ENCODE measurements at places on chromosomes 12 and 14.

- no peak for DNase-seq
Observed at GRCh38 chr12:99997806-99998205, 13.1 kb upstream of the ANKS1B start.

GRCh38 chr12:27192118-27192802, 51.8 kb upstream of the STK38L start:
- DNase-seq: no peak

DNA sequence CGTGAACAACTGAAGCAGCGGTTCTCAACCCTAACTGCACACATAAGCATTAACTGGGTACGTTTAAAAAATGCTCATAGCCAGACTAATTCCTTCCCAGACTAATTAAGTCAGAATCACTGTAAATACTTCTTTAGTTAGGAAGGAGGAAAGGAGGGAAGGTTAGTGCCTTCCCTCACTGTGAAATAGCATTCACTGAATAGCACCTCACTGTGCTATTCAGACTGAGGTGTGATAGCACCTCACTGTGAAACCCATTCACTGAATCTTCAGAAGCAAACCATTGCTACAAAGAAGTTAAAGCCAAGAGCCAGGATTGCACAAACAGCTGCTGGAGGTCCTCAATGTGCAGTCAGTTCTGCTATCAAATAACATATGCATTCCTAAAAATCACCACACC, 58.8 kb downstream of the RTN1 start:
- DNase-seq: no peak

DNA sequence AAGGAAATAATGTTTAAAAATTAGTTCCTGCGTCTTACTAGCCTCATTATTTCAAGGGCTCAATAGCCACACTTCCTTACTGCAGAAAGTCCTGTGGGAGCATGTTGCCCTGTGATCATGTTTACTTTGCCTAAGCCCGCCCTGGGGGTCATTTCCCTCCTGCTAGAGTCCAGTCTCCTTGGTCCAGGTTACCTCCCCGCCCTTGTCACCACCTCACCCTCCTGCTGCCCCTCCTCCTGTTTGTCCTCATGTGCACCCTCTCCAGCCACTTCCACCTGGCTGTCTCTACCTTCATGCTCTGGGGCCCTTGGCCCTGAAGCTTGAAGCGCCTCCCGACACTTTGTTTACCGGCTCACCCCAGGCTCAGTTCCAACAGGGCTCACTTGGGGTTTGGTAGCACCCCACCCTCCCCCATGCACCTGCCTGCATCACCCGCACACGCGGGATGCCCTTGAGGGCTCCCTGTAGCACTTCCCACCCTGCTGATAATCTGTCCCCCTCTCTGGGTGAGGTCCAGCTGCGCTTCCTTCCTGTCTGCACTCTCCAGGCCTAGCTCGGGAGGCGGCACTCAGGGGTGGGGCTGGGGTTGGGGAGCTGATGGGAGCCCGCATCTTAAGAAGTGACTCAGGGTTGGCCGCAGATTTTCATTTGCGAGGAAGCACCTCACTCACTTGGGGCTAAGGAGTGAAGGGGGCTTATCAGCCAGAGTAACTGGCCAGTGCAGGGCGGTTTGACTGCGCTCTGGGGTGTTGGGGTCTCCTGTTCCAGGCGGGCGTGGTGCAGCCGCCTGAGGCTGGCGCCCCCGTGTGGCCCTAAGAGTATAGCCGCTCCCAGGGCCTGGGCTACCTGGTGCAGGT, 40.1 kb downstream of the SMIM41 start:
- DNase-seq: peak; percentile 81

- no peak for DNase-seq
Observed at GRCh38 chr14:65213316-65213715, 111.0 kb upstream of the MAX start.

DNA sequence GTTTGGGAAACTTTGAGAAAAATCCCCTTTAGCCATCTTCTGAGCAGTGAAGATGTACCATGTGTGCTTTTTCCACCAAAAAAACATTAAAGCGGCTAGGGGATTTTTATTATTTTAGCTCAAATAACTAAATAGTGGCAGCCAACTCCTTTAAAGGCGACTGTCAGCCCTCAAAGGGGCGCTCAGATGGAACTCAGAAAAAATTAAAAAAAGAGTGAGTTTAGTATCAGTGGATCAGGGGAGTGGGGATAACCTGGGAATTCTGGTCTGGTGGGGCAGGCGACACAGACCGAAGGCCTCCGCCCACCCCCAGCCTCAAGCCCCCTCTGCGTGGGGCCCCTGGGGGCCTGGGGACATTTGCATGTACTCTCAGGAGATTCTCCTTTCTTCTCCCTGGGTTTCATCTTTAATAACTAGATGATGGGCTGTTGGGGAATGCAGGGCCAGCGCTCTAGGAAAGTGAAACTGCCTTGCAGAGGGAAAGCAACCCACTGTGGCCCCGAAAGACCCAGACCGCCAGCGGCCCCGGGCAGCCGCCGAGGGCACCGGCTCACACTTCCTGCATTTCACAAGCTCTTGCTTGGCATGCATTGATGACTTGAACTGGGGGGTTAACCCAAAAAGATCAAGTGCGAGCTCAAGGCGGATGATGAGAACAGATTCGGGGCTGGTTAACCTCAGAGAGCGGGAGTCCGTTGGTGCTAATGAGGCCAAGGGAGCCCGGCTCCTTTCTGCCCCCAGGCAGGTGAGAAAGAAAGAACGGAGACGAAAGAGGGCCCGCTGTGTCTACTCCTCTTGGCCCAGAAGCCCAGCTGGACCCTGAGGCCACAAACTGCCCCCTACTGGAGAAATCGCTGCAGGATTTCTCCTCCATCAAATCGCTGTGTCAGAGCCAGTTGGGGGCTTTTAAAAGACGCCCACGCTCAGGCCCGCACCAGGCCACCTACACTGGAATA, 7.3 kb upstream of the BATF start:
- DNase-seq: peak; percentile 20

- DNase-seq: no peak
Observed at GRCh38 chr12:98701166-98701565, 56.1 kb downstream of the APAF1 start.

- peak; percentile 92 for DNase-seq
Observed at GRCh38 chr12:76266797-76267196, 81.4 kb downstream of the BBS10 start.

GRCh38 chr14:68286667-68287066, 467.1 kb downstream of the RAD51B start:
- DNase-seq: peak; percentile 92

GRCh38 chr14:75492832-75493591, 29.3 kb upstream of the BATF start:
- DNase-seq: no peak

- no peak for DNase-seq
Observed at GRCh38 chr14:22218728-22219127, 370.3 kb downstream of the DAD1 start.

GRCh38 chr12:12327802-12328201, 22.2 kb downstream of the MANSC1 start:
- peak; percentile 73 for DNase-seq

GRCh38 chr14:54730156-54730961, 163.4 kb downstream of the SAMD4A start:
- DNase-seq: peak; percentile 9

GRCh38 chr12:49847161-49847560, 4.3 kb upstream of the BCDIN3D start:
- DNase-seq: no peak

DNA sequence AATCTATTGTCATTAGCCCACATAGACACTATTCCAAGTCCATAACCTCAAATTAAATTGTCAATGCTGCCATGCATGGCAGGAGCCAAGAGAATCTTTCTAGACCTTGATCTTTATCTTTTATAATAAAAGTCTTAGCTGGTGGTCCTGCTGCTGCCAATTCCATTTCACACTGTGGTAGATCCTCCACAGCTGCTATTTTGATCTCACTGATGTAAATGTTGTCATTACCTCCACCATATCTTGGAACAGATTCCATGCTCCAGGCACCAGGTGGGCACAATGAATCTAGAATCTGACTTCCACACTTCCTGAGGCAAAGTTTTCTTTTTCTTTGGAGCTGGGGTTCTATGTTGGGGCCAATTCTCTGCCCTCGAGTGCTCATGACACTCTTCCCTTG, 161.2 kb downstream of the TMTC3 start:
- no peak for DNase-seq

- no peak for DNase-seq
Observed at GRCh38 chr12:39240587-39240986, 202.3 kb downstream of the KIF21A start.

DNA sequence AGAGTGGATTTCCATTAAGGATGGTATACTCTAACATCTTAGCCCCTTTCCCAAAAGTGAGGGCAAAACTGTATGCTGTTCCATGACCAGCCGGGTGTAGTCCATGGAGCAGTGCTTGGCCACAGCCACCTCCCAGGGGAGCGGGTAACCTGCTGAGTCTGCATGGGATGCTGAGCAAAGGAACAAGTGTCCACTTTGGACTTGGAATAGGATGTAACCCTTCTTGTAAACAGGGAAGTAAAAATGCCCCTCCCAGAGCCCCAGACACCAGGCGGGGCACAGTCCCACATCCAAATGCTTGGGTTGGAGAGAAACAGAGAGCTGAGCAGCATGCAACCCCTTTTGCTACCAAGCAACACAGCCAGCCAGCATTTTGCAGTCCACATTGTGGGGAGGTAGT, 65.6 kb downstream of the ACTN1 start:
- DNase-seq: no peak

GRCh38 chr12:77402716-77403115, 337.3 kb upstream of the E2F7 start:
- peak; percentile 12 for DNase-seq

DNA sequence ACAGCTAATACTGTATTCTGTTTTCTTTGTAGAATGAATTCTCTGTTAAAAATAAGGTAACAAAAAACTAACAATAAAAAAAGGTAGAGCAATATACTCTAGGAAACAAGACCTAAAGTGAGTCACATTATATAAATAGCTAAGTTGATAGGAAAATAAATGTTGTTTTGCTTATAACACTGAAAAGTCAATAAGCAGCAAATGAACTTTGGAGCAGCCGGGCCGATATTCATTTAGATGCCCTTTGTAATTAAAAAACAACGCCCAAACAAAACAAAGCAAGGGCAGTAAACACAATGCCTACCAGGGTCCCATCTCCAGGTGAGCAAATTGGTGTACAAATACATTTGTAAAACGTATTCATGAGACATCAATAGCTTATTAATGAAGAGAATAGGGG, 227.6 kb upstream of the FOXN3 start:
- no peak for DNase-seq

DNA sequence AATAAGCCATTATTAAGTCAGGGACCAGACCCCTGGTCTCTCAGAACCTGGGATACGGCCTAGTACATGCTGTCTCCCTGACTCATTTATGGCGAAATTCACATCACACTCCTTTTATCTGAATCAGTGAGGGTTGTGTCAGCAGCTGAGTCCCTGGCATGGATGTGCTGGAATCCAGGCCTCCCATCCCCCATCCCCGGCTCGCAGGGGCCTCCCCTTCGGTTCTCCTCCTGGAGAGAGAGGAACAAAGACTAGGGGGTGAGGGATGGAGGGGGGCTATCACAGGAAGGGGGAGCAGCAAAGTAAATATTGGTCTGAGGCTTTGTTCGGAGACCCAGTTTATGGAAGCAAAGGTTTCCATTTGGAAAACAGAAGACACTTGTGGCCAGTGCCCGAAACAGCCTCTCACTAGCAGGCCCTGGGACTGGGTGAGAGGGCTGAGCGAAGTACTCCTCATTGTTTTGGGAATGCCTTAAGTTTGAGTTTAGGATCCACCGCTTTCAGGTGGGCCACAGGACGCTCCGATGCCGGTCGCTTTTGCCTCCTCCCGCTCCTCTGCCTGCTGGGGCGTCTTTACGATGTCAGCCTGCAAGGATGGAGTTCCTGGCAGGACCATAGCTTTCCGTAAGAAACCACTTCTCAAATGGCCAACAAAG, 145.0 kb downstream of the PRKCH start:
- peak; percentile 69 for DNase-seq

- DNase-seq: no peak
Observed at GRCh38 chr14:71399057-71399487, 491.8 kb downstream of the PCNX1 start.

GRCh38 chr12:78530100-78530765, 334.3 kb upstream of the SYT1 start:
- peak; percentile 18 for DNase-seq

GRCh38 chr14:74582910-74583581, 29.0 kb downstream of the LTBP2 start:
- no peak for DNase-seq

GRCh38 chr12:56810918-56811317, 47.8 kb downstream of the HSD17B6 start:
- DNase-seq: no peak

GRCh38 chr14:78131201-78131600, 39.0 kb upstream of the NRXN3 start:
- no peak for DNase-seq

DNA sequence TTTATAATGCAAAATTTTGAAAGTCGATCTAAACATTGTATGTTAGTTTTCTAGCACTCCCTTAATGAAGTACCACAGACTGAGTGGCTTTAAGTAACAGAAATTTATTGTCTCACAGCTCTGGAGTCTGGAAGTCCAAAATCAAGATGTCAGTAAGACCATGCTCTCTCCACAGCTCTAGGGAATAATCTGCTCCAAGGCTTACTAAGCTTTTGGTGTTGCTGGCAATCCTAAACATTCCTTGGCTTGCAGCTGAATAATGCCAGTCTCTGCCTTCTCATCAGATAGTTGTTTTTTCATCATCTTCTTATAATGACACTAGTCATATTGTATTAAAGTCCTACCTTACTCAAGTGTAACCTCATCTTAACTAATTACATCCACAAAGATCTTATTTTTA, 102.2 kb downstream of the RASSF9 start:
- no peak for DNase-seq

GRCh38 chr12:59168647-59169046, 248.3 kb upstream of the LRIG3 start:
- no peak for DNase-seq

GRCh38 chr12:92108651-92109050, 37.0 kb downstream of the BTG1 start:
- no peak for DNase-seq

DNA sequence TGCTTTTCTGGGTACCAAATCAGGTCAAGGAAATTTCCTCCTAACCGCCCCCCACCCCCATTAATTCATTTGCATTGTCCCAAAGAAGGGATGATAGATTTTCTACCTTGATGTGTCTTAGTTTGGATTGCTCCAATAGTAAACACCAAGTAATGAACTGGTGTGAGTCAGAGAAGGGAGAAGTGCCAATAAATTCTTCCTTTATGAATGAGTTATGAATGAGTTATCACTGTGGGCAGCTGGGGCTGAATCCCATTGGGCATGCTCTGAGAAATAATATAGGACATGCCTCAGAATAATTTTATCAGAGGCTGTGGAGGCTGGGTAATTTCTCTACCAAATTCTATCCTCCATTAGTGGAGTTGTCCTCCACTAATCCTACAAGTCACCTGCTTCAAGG, 277.9 kb upstream of the FLRT2 start:
- peak; percentile 58 for DNase-seq
